ENCODE measurements at places on chromosomes 7 and 10.

DNA sequence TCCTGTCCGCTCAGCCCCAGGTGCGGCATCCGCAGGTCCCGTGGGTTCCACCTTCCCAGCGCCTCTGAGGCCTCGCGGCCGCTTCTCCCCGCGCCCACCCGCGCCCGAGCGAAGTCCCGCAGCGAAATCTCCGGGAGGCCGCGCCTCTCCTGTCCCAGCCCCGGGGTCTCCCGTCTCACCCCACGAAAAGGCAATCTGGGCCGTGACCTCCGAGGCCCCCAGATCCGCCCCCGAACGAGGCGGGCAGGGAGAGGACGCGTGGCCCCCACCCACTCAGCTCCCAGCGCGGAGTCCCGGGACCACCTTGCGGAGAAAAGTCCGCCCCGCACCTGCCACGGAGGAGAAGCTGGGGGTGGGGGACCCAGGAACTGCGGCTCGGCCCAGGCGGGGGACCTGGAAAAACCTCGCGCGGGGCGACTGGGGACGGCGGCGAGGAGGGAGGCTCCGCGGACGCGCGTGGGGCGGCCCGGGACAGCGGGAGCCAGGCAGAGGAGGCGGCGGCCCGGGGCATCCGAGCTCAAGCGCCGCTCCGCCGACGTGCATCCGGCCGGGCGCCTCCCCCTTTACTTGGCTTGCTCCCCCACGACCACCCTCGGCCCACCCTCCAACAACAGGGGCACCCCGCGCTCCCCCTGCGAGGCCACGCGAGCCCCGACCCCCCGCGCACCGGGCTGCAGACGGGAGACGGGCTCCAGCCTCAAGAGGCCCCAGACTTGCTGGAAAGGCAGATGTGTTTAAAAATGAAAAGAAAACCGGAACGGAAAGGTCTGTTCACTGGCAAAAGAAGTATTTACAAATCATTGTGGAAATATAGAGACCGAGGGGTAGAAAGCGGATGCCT lies 33.0 kb upstream of the RNF32 start:
- no peak for DNase-seq

DNA sequence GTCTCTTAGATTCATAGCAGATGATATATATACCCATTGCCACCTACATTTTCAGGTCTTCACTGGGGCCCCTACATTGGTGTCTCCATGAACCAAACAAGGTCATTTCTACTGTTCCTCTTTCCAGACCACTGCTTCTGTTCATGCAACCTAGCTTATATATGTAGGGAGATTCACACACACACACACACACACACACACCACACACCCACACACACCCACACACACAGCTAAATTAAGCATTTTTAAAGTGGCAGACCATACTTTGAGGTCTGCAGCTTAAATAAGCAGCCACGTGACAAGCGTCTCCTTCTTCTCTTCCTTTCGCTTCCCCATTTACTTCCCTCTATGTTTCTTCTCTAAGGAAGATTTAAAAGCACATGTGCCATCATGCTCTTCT lies 70.0 kb upstream of the CC2D2B start:
- DNase-seq, result no peak

DNA sequence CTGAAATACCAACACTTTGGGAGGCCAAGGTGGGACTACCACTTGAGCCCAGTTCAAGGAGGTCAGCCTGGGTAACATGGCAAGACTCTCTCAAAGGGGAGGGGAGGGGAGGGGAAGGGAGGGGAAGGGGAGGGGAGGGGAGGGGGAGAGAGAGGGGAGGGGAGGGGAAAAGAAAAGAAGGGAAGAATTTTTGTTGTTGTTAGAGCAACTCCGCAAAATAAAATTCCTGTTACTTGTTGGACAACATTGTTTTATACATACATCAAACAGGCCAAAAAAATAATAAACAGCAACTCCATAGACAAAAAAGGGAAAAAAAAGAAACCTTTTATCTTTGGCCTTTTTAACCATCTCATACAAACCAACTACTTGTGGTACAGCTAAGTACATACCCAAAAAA lies 57.3 kb upstream of the TRIM24 start:
- DNase-seq, result no peak

- peak; percentile 66 for DNase-seq
Observed at GRCh38 chr7:136348542-136349192, 371.5 kb upstream of the MTPN start.

- DNase-seq, result no peak
Observed at GRCh38 chr10:69973678-69974077, 79.0 kb upstream of the MACROH2A2 start.

DNA sequence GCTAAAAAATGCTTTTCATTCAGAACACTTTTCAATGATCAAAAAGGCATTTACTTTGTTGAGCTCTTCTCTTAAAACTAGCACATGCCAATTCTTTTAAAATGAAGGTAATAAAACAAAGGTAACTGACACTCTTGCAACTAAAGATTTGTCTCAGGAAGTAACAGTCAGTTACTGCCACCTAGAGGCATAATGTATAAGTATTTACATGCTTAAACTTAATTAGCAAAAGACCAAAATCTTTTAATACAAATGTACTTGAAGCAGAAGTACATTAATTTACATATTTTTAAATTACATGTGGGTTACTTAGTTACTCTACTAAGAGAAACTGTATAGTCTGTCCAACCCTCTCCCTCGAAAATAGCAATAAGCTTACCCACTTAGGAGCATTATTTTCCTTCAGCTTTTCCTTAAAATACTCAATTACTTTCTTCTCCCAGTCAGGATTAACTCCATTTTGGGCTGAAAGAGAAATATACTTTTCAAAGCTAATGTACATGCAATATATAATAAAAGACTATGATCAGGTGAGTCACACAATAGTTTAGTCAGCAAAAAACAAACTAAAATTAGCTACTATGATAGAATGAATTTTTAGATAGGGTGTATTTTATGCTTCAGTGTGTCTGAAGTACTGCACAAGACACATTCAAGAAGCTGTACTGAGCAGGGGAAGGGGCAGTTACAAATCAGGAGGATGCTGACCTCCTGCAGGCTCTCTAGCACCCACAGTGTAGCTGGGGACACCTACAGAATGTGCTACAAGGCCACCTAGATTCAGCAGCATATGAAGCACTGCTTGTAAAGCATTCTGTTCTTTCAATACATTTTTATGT lies 13.0 kb downstream of the MCMBP start:
- DNase-seq, result no peak

- no peak for DNase-seq
Observed at GRCh38 chr7:128053023-128053422, 21.8 kb upstream of the LRRC4 start.

DNA sequence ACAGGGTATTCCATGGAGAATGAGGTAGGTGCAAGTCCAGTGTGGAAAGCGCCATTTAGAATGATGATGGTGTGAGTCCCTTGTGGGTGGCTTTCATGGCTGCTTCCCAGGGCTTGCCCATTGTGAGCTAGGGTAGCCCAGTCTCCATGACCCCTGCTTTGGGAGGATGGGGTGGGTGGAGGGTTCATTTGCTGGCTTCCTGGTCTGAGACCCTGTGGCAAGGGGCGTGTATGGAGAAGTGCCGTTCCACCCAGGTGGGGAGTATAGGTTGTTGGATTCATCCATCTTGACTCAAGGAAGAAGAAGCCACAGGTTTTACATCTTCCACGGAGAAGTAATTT lies 27.7 kb downstream of the CCM2 start:
- no peak for DNase-seq

DNA sequence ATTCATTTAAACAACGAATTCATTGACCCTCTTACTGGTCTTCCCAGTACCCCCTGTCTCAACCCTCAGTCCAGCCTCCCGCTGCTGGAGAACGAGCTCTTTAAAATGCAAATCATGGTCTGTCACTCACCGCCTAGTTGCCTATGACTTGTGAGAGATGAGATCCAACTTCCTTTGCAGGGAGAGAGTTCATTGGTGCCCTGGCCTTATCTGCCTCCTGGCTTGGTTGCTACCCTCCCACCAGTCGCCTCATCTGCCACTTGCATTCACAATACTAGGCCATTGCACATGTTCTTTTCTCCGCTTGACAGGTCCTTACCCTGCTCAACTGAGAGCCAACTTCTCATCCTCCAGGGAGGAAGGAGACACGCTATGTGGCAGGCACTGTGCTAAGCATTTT lies 54.0 kb upstream of the MXI1 start:
- no peak for DNase-seq

DNA sequence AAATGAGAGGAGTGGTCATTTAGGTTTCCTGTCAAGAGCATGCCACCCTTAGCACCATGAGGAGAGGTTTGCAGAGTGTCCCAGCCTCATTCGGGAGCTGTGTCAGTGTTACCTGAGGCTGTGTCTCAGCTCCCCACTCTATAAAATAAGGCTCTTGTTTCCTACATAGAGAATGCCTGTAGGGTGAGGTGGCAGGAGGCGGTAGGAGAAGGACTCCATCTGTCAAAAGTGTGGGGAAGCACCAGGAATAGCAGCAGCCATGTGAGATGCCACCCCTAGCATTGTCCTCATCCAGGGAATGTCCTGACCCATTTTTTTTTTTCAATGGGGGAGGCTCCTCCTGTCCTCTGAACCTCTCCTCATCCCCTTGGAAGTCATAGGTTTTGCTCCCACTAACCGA lies 451.2 kb downstream of the PLXNA4 start:
- no peak for DNase-seq

GRCh38 chr7:139651914-139652313 lies 125.9 kb downstream of the HIPK2 start:
- DNase-seq, result no peak

DNA sequence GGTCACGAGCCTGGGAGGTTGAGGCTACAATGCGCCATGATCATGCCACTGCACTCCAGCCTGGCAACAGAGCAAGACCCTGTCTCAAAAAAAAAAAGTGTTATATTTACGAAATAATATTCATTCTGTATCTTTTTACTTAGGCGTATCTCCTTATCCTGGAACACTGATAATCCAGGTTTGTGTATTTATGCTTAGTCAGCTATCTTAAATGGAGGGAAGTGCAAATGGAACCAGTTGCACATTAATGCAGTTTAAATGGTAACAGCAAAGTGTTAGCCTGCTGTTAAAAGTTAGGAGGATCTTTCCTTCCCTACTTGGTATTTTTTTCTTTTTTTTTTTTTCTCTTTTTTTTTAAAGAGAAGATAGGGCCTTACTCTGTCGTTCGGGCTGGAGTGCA lies 36.0 kb upstream of the RBM20 start:
- no peak for DNase-seq

DNA sequence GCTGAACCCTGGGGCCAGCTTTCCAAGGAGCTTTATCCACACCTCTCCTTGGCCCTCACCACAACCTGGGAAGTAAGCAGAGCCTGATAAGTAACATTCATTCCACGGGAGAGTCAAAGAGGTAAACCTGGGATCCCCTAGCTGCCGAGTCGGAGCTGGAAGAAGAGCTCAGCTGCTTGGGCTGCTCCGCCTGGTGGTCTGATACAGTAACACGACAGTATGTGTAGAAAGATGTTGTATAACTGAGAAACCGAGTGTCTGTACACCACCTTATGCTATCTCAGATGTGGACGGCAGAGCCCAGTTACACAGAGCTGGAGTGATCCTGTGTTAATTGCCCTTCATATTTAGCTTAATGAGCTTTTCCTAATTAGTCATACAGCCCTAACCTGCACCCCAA lies 151.3 kb upstream of the KMT2E start:
- DNase-seq, result no peak

DNA sequence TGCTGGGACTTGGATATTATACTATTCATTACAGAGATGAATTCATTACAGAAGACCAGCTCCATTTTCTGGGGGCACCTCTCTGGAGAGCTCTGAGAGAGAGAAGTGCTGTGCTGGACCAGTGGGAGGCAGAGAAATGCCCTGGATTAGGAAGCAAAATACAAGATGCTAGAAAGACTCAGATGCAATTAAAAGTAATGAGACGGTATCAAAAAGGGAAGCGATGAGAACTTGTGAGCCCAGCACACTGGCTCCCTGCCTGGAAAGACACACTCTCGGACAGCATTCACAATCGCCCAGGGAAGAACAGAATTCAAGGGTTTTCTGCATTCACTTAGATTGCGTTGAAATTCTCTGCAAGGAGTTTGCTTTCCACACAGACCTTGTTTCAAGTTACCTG lies 3.5 kb upstream of the FRAT2 start:
- DNase-seq, result no peak

GRCh38 chr7:69232445-69233376 lies 365.6 kb upstream of the AUTS2 start:
- DNase-seq, result no peak

DNA sequence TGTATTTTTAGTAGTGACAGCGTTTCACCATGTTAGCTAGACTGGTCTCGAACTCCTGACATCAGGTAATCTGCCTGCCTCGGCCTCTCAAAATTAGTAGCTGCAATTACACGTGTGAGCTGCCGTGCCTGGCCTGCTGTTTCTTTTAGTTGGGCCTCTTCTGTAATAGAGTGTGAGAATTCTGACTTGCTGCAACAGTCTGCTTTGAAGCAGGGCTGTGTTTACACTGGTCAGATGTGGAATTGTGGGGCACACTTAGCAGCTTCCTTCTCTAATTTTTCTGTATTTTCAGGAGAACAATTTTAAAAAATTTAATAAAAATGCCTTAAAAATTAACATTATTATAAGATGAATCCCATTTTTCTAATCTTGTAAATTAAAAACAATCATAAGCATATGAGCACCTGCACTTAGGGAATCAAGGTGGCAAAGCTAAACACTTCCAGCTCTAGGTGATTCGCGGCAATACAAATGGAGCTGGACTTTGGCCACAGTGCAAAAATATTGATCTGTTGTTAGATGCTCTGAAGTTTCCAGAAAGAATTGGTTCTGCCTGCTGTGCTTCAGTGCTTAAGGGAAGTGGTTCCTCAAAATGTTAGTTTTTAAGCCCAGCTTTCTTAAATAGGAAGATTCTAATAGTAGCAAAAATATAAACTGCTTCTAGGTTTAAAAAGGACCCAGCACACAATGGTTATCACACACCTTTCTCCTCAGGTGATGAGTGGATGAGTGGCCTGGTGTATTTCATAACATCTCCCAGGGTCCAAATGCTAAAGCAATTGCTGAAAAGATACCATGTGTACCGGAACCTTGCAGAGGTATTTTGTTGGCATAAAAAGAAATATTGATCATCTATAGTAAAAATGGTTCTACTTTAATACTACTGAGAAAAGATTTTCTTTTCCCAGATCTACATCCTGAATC lies 63.5 kb upstream of the ATRNL1 start:
- DNase-seq, result no peak

DNA sequence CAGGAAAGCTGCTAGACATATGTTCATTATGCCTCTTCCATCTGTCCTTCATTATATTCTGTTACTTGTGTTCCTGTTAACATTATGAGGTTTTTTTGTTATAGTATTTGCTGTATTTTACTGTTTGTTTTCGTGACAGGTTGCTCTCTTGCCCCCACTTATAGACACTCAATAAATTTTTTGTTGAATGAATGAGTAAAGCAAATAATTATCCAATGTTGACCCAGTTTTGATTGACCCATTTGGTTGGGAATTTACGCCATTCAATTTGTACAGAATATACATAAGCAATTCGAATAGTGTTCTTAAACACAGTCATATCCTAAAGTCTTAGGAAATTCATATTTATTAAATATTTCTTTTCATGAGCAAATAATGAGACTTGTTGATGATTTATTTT lies 11.8 kb downstream of the CCSER2 start:
- DNase-seq, result no peak

DNA sequence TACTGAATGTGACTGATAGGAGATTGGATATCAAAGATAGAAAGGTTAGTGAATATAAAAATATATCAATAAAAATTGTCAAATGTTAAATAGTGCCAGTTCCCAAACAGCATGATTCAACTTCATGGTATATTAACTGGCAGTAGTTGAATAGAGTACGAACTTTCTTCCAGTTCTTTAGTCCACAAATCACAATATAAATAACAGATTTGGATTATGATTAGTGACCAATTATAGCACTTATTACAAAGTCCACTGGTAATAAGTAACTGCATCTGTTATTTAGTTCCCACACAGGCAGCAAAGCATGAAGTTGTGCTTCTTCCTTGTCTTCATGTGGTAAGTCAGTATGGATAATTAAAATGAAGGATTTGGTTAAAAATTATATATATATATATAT lies 243.0 kb upstream of the VWC2 start:
- DNase-seq, result no peak
